ENCODE measurements at places on chromosomes 4 and X.

DNA sequence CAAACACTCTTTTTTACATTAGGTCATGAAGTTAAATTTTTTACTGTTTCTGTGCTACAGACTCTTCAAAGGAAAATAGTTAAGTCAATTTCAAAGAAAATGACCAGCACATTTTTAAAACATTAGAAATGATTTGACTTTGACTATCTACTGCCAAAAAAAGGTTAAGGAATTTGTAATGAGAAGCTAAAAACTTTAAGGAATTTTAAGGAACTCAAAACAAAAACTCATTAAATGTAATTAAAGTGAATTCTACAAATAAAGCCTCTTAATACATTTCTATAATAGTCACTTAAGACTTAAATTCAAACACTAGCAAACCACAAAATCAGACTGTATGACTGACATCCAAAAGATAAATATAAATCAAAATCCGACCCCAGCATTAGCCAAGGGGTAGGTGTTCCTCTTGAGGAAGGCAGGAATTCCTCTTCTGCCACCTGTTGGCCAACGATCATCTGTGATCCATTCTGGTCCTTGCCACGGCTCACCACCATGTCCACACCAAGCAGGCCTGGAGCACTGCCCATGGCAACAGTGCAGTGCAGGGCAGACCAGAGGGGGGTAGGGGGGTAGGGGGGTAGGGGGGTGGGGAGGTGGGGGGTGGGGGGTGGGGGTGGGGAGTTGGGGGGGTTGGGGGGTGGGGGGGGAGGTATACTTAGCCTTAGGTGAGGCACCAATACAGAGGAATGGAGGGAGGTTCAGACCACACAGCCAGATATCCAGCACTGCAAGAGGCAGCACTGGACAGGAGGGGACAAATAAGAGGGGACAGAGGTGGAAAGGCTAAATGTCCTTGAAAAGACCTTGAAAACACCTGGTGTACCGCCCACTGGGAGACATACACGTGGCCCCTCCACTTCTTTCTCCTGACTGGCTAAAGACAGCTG lies 287.4 kb downstream of the CHIC1 start:
- peak; percentile 6 for DNase-seq

DNA sequence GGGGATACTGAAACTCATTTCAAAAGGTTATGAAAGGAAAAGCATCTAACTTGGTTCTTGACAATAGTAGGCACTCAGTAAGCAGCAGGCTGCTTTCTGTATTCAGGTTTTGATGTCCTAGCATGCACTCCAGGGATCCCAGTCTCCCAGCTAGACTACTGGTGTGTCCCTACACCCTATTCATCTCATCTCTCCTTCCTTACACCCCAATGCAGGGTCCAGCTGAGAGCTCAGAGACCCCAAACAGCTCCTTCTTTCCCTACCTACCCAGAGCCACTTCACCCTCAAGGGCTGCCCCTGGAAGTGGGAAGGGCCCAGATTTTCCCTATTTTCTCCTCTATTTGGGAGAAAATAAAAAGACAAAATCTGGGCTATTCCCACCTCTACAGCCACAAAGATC lies 1.6 kb upstream of the EFNB1 start:
- DNase-seq = no peak

DNA sequence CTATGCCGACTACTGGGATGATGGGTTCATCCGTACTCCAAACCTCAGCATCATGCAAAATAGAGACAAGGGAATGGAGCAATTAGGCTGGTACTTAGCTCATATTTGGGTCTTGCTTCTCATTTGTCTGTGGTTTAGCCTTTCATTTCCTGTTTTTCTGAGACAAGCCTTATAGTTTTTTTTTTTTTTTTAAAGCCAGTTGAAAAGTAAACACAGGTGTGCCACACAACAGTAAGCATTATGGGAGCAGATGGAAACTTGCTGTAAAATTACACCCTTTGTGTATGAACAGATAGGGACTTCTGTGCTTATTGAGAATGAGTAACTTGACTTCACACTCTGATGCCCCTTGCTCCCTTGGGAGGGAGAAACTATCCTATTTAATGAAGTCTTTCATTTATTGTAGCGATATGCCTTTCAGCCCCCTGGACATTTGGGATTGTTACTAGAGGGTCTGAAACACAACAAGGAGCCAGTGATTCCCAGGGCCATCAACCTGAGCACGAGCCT lies 13.7 kb downstream of the RASSF6 start:
- no peak for DNase-seq

DNA sequence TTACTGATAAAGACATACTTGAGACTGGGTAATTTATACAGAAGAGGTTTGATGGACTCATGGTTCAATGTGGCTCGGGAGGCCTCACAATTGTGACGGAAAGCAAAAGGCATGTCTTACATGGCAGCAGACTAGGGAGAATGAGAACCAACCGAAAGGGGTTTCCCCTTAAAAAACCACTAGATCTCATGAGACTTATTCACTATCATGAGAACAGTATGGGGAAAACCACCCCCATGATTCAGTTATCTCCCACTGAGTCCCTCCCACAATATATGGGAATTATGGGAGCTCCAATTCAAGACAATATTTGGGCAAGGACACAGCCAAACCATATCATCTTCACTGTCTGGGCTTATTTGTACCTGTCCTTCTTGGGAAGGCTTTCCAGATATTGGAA lies 22.8 kb upstream of the MUC7 start:
- DNase-seq = no peak

GRCh38 chrX:118495958-118496762 lies 545 bp downstream of the DOCK11 start:
- DNase-seq = no peak

Measured in SK-N-MC (cell line).